Pancreas (tissue), 10 donors: ENCODE measurements at places on chromosomes 5 and 9. TPM values are rescaled to one million over a fixed set of nuclear protein-coding genes. Genes with fewer than 3 reads are reported as not detected.

DNA sequence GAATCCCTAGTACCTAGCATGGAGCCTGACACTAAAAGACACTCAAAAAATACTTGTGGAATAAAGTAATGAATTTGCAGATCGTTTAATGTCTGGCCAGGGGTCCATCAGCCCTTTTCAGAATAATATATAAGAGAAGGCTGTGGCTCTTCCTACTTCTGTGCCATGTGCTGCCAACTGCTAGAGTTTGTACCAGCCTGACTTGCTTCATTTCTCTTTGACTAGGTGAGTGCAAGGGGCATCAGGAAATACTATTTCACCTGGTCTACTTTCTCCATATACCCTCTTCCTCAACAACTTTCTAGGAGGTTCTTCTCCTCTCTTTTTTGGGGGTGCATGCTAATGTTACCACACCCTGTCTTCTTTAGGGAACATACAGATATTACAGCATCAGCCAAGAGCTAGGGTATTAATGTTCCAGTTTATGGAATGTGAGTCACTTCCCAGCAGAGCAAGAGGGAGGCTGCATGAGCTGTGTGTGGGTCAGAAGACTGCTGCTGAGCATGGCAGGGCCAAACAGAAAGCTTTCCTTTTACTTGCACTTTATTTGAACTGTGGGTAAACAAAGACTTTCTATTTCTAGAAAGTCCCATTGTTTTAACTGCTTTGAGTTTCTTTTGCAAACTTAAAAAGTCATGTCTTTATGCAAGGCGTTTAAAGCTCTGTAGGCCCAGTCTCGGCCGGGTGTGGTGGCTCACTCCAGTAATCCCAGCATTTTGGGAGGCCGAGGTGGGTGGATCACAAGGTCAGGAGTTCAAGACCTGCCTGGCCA, 158.9 kb downstream of the ADAMTSL1 start:
- no peak for DNase-seq

DNA sequence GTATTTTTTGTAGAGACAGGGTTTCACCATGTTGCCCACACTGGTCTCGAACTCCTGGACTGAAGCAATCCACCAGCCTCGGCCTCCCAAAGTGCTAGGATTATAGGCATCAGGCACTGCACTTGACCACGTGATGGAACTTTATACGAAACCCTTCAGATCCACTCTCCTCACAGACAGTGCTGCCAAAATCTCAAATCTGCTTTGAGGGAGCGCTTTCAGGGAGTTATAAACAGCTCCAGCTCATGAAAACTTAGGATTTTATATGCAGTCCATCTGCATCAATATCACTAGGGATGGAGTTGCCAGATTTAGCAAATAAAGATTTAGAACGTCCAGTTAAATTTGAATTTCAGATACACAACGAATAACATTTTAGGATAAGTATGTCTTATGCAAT, 25.0 kb upstream of the MYO10 start:
- DNase-seq = no peak

DNA sequence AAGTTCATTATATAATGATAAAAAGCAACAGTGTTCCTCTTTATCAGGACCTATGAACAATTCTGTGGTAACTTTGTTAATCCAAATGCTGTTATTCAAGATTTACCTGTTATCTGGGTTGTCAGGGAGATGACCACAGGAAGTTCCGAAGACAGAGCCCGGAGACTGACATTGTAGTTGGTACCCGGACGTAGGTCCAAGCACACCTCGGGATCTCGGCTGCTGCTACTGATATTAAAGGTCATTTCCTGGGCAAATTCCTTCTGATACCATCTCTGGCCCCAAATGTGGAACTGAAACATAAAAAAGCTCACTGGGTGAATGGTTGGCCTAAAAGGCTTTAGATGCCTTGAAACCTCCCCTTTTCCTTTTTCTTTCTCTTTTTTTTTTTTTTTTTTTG, 96.7 kb downstream of the SUSD1 start:
- no peak for DNase-seq

GRCh38 chr5:32476891-32477290, 32.4 kb upstream of the ZFR start:
- DNase-seq = no peak

DNA sequence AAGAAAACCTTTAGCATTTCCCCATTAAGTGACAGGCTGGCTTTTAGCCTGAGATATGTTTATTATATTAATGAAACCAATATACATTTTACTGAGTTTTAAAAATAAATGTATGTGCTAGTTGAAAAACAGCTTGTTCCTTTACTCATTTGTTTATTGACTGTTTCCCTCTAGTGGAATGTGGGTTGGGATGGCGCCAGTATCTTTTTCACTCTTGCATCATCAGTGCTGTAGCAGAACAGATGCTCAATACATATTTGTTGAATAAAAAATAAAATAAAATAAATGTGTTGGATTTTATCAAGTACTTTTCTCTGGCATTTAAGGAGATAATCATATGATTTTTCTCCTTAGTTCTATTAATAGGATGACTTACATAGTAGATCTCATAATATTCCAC, 43.0 kb downstream of the FSTL4 start:
- DNase-seq = no peak

DNA sequence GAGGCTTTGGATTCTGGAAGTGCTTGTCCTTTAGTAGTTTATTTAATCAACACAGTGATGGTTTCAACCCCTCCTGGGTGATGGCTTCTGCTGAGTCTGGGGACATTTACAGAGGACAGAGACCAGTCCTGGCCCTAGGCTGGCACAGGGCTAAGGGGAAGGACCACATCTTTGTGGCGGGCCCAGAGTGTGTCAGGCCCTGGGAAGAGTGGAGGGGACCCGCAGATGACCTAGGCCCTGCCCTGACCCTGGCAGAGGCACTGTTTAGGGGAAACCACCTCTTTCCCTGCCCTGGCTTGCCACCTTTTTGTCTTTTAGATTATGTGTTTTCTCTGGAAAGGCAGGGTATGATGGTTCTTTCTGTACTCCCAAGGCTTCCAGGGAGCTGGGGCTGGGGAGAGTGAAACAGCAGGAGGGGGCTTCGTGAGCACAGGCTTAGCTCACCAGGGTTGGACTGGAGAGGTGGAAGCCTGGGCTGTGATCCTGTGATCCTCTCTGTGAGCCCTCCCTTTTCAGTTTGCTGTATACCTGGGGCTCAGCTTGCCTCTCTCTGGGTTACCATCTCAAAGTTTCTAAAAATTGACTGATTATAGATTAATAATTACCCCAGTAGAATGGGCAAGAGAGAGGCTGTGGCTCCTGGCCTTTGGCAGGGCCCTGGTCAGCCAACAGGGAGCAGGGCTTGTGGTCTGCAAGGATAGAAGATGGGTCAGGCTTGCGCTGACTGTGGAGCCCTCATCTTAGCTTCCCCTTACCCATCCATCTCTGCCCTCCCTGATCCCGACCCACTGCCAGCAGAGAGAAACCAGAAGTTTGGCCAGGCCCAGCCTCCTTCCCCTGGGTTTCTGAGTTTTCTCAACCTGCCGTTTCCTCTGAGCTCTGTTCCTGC, 1.7 kb upstream of the SYNPO start:
- DNase-seq = no peak

Gene CCDC180
- total RNA-seq = 2.8 TPM

Gene PDE8B
- total RNA-seq = 7.6 TPM

DNA sequence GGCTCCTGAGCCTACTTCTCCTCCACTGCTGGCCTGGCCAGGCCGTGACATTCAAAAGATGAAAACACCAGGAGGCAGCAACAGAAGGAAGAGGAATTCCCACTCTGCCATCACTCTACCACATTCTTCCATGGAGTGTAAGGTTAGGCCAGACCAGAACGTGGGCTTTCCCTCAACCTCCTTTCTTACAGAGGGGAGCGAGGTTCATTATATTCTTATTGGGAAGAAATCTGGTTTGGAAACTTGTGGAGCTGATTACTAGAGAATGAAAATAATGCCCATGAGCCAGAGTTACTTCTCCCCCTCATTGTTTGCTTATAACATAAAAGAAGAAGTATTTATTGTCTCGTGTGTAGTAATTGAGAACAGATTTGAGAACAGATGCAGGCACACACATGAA, 136.3 kb upstream of the BASP1 start:
- no peak for DNase-seq

Gene FOXI1
- total RNA-seq = not detected

DNA sequence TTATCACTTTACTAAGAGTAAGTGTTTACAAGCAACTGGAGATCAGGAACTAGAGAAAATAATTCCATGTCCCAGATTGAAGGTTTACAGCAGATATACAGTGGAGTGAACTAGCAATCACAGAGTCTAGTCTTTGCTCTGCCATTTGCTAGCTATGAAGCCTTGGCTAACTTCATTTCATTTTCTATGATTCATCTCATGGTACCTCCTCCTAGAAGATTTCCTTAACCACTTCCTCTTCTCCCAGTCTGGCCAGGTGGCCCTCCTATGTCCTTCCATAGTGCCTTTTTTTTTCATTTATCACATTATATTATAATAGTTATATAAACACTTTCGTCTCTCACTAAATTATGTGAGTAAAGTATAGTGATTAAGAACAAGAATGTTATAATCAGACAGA, 52.1 kb downstream of the GRIA1 start:
- DNase-seq = no peak

- DNase-seq = no peak
Measured at GRCh38 chr5:141623186-141623585, 4.4 kb upstream of the DIAPH1 start.

Gene FCN2
- 0.23 TPM for total RNA-seq

- peak; percentile 69 for DNase-seq
Measured at GRCh38 chr9:36407122-36407723, 7.2 kb upstream of the RNF38 start.

DNA sequence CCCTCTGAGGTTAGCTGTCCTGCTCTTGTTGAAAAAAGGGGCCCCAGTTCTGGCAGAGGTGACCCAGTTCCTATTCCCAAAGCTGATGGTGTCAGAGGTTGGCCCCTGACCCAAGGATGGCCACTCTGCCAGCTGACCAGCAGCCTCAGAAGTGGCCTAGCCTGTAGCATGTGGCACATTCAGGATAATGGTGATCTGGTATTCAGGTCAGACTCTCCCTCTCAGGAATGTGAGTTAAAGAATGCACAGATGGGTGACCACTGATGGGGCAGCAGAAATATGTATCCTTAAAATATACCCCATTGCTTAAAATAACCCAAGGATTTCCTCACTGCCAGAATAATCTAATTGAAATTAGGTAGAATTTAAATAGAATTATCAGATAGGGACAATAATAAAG, 369.2 kb downstream of the SEMA5A start:
- no peak for DNase-seq

DNA sequence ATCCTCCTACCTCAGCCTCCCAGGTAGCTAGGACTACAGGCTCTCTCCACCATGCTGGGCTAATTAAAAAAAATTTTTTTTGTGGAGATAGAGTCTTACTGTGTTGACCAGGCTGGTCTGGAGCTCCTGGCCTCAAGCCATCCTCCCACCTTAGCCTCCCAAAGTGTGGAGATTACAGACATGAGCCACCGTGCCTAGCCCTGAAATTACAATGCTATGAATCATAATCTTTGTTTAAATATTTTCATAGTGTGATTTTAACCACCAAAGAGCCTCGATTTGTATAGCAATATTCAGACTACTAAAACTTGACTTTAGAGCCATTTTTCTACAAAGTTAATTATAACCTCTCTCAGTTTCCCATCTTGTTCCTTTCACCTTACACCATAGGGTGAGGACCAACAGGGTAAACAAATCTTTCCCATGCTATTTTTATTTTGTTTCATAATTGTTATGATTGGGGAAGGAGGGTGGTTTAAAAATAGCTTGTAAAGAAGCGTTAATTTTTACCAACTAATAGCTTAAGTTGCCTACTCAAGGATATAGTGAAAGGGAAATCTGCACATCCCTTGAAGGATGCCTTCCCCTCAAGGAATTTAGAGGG, 32.7 kb downstream of the UBE2D2 start:
- no peak for DNase-seq
